RWPE2 (cell line): ENCODE measurements at places on chromosomes 2 and 18.

GRCh38 chr2:45707006-45707405 lies 55.5 kb downstream of the PRKCE start:
- no peak for DNase-seq

- no peak for DNase-seq
Observed at GRCh38 chr18:58453913-58454317, 175.0 kb downstream of the ALPK2 start.

GRCh38 chr2:42961961-42962360 lies 169.6 kb upstream of the HAAO start:
- no peak for DNase-seq

GRCh38 chr18:76988031-76988826 lies 144.4 kb downstream of the MBP start:
- no peak for DNase-seq

DNA sequence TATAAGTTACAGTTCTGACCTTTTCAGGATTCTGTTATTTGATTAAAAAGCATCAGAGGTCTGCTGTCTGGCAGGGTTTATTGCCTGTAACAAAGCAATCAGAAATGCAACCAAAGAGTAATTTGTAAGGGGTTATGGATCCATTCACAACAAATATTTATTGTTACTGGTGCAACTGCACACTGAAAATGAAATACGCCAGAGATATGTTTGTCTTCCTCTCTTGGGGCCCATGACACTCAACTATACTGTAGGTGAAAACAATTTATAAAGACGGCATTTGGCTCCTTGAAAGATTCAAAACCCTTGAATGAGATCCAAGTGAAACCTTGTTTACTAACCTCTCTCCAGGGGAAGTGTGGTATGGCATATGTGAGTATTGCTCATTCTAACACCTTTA lies 452.2 kb downstream of the MBD2 start:
- DNase-seq = no peak

DNA sequence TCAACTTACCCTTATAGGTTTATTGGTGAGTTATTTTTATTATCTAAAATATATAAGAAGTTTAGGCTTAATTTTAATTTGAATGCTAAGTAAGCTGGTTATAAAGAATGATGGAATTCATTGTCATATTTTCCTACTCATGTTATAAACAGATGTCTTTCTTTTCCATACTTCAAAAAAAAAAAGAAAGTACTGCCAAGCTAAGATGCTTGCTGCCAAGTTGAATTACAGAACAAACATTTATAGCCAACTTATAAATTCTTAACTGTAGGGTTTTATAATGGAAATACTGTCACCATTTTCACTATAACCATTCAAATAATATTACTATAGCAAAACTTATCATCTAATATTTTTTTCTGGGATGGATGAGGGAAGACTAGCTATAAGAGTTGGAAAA lies 676.0 kb downstream of the NRXN1 start:
- DNase-seq = no peak

GRCh38 chr2:45962177-45962921 lies 310.9 kb downstream of the PRKCE start:
- DNase-seq = no peak

DNA sequence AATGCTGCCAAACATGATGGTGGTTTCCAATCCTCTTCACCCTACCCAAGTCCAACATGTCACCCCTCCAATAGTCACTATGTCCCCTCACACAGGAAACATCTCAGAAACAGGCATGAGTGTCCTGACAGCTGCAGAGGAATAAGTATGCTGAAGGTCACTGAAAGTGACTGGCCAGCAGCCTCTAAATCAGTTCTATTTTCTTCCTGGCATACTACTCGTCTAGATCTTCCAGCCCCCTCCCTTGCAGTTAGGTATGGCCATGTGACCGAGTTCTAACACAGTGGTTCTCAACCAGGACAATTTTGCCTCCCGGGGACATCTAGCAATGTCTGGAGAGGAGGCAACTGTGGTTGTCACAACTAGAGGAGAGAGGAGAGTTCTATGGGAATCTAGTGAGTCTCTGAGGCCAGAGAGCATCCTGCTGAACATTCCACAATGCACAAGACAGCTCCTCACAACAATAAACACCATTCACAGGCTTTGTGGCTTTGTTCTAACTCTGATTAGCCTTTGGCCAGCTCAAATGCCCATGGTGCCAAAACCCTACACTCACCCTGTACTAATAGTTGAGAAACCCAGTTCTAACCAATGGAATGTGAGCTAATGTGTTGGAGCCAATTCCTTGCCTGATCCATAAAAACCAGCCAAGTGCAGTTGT lies 12.6 kb upstream of the ID2 start:
- DNase-seq = no peak

DNA sequence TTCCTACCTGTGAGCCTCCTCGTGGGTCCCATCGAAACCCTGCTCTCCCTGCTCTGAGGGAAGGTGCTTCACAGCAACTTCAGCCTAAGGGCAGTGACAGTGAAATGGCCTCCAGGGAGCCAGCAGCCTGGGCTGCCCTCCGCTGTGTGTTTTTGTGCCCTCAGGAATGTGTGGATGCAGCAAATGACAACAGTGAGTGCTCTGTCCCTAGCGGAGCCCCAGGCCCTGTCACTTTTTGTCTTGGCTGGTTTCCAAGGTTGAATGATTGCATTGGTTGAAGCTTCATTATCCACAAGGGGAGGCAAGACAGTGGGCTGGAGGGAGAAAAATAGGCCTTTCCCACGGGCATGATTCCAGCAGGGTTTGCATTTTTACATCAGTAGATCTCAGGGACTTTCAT lies 42.9 kb downstream of the STON1 start:
- DNase-seq = no peak

DNA sequence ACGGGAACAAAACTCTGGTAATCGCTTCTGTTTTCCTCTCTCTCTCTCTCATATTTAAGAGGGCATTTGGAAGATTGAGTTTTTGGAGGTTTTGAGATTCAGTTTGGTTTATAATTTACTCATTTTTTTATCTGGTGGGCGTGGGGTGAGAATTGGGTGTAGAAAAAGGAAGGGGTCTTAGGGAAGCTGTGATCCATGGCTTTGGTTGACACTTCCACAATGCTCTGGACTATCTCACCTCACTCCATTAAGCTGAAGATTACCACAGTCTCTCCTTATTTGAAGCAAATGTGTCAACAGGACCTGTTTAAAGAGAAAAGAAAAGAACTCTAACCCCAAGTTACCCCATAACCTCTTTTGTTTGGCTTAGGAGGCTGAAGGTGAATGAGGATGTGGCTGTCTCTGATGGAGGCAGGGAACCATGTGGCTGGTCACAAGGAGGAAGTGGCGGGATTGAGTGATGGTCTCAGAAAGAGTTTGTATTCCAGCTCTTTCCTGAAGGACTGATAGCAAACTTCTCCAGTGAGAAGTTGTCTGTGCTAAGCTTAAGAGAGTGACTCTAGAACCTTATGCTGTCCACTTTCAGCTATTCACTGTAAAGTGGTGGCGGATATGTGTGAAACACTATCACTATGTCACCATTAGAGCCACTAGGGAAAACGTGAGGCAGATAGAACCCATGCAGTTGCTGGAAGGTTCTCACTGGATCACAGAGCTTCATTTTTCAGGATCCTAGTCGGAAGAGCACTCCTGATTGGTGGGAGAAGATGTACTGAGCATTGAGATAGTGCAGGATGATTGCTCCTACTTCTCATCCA lies 934 bp downstream of the ZNF804A start:
- no peak for DNase-seq

- no peak for DNase-seq
Observed at GRCh38 chr18:50751947-50752346, 67.9 kb downstream of the MRO start.

DNA sequence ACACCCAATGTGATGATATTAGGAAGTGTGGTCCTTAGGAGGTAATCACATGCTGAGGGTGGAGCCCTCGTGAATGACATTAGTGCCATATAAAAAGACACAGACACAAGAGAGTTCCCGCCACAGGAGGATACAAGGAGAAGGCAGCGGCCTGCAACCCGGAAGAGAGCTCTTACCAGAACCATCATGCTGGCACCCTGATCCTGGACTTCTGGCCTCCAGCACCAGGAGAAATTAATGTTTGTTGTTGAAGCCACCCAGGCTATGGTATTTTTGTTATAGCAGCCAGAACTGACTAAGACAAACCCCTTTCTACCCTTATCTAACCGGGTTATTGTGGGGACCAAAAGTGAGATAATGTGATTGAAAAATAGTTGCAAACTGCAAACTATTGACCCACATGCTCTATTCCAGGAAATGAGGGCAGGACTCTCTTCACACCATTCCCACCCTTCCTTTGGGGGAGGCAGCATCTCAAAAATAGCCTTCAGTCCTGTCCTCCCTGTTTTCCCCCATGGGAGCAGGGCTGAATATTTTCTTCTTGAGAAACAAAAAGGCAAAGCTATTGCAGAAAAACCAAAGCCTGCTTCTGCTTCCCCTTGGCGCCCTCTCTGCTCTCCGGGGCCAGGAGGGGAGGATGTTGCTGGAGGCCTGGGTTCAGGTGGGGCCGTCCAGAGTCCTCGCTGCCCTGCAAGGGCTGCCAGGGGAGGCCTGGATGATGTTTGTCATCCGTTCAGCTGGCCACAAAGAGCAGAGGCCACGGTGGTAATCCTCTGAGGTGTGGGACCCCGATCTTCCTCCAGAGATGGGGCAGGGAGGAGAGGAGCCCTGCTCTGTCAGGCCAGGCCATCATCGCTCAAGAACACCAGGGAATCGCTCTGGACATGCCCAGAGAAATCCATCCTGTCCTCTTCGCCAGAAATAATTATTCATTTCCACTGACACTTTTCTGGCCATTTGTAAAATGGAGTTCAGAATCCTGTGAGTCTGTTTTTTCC lies 73.8 kb upstream of the HAAO start:
- DNase-seq = no peak

GRCh38 chr2:147538088-147538487 lies 306.7 kb upstream of the ACVR2A start:
- no peak for DNase-seq

DNA sequence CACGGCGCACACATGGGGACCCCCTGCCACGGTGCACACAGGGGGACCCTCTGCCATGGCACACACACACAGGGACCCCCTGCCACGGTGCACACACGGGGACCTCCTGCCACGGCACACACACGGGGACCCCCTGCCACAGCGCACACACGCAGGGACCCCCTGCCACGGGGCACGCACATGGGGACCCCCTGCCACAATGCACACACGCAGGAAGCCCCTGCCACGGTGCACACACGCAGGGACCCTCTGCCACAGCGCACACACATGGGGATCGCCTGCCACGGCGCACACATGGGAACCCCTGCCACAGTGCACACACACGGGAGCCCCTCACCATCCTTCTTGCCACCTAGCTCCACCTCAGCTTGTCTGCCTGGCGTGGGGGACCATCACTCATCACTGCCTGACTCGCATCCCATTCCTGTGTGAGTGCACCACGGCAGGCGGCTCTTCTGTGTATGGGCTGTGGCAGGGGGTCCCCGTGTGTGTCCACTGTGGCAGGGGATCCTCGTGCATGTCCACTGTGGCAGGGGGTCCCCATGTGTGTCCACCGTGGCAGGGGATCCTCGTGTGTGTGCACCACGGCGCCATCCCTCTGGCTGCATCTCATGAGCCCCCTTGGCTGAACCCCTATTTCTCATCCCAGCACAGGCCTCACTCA lies 206.7 kb downstream of the EIPR1 start:
- no peak for DNase-seq

GRCh38 chr2:195498176-195498575 lies 158.8 kb upstream of the SLC39A10 start:
- DNase-seq = no peak

DNA sequence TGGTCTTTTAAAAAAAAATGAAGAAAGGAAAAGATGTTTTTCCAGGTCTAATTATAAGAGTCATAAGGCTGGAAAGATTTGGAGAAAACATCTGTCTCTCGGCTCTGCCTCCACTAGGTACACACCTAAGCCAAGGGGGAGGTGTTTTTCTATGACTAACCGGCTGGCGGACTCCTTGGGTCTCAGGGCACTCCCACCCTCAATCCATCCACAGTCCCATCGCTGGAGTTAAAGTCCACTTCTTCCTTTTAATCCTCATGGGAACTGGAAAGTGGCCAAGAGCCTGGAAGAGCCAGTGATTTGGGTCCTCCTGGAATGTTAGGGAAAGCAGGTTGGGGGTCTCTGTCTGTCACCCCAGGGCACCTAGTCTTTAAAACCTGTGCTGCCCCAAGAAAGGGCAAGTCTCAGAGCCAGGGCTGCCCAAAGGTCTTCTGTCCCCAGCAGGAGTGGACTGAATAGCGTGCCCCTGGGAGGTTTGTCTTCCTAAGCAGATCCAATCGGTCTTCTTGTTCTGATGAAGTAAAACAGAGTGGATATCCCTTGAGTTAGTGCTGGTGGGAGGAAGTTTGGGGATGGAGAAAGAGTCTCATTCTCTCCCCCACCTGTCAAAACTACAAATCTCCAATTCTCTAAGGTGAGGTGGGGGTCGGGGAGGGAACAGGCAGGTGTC lies 66.4 kb downstream of the MCFD2 start:
- no peak for DNase-seq

DNA sequence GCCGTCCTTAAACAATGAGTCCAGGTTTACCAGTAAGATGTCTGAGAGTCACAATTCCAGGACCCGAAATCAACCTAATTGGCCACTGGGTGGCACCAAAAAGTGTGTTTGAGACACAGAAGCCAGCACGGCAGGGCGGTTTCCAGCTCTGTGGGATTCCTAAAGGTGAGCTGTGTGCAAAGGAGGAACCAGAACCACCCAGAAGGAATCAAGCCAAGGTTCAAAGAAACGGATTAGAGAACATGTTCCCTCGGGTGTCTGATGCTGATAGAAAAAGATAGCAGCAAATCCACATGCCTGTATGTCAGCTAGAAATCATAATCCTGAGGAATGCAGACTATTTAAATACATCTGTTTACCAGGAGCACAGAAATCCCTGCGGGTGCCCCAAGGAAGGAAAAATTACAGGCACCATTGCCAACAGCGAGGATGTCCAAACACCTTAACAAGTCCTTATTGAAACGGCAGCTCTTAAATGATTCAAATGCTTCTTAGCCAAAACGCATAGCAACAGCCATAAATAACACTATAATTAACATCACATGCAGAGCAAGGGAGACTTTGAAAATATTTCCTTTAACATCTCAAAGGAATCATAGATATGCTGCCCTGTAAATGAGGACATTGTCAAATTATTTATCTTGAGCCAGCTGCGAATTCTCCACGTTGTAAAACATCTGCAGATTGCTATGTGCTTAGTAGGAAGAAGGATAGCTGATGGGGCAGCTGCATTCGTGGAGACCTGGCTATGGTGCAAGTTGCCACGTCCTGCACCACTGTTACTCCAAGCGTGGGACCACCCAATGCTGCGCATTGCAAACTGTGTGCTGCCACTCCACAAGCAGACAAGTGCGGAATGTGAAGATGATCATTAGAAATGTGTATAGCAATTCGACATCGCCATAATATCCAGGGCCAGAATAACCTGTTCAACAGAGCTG lies 318.7 kb upstream of the NCKAP5 start:
- no peak for DNase-seq

DNA sequence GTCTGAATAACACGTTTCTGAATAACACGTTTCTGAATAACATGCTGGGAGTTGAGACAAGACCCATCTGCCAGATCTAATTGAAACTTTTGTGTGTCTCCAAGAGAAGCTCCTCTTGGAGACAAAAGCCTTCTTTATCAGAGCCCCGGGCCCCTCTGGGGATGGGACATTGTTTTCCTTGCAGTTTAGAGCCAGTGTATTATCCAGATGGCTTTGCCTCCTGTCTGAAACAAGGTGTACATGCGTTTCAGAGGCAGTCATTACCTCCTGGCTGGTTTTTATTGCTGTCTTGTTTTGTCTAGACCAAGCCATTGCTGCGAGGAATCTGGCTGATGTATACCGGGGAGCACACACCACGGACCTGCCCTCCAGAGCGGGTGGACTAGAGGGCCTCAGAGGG lies 7.8 kb downstream of the FOSL2 start:
- no peak for DNase-seq

- DNase-seq = no peak
Observed at GRCh38 chr2:100733391-100734187, 86.3 kb upstream of the NPAS2 start.

GRCh38 chr2:114940785-114941458 lies 498.5 kb downstream of the DPP10 start:
- DNase-seq = no peak
